Substantia nigra (tissue), 51 donors: ENCODE measurements at places on chromosomes 2 and 18.
A peak's percentile ranks its signal among the peaks of the same experiment; 100 is the strongest.

DNA sequence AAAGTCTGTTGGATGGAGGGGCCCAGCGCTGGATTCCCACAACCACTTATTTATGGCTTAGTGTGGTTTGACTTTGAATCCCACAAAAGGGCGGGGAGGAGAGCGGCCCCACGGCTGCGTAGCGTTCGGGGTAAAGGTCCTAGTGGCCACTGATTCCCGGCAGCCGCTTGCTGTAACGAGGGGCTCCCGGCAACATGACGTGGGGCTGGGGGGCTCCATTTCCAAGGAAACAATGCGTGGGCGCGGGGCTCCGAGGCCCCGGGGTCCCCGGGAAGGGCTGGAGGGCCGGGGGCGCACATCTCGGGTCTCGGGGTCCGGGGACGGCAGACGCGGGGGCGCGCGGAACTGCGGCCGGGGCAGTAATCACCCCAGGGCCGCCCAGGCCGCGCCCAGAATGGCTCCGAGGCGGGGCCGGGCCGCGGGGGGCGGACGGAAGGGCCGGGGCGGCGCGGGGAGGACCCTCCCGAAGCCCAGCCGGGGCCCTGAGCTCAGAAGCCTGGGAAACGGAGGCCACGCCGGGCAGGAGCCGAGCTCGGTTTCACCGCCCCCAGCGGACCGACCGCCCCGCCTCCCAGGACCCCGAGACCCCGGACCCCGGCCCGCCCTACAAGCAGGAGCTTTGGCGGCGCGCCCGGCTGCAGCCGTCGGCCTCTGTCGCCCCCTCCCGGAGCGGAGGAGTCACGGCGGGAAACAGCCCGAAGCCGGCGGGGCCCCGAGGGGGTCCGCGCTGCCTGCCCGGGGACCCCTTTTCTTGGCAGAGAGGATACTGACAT lies 11.9 kb upstream of the MLPH start:
- peak; percentile 18 for DNase-seq

DNA sequence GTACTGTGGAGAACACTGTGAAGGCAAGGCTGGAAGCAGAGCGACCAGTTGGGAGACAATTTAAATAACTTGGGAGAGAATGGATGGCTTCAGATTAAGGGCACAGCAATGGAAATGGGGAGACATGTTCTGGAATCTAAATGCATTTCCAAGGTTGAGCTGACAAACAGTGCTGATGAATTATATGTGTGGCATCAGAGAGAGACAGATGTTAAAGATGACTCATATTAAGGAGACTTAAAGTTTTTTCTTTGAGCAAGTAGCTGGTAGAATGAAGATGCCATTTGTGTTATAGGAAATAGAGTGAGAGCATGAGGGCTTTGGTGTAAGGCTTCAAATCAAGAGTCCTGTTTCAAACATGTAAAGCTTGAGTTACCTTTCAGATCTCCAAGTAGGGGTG lies 441.8 kb downstream of the SETBP1 start:
- DNase-seq = no peak

GRCh38 chr2:138095336-138095735 lies 131.1 kb downstream of the HNMT start:
- no peak for DNase-seq

GRCh38 chr2:67625690-67626475 lies 228.8 kb downstream of the ETAA1 start:
- DNase-seq = no peak

DNA sequence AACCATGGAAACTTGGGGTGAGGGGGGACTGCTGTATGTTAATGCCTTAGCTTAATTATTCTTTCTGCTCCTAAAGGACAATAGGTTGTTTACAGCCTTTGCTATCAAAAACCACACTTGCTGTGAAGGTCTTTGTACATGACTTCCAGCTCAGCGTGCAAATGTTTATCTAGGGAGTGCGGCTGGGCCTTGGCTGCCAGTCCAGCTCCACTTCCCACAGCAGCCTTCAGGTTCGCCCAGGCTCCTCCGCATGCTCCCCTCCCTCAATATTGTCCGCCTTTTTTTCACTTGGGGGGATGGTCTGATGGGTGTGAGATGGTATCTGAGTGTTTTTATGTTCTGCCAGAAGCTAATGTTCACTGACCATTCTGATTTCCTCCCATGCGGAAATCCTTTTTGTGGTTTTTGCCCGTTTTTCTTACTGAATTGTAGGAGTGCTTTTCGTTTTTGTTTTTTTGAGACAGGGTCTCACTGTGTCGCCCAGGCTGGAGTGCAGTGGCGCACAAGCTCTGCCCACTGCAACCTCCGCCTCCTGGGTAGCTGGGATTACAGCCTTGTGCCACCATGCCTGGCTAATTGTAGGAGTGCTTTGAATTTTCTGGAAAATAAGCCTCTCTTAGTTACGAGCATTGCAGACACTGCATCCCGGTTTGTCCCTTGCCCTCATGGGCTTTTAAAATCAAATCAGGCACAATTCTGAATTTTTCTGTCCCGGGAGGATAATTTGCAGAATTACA lies 28.8 kb downstream of the SH3BP4 start:
- no peak for DNase-seq

DNA sequence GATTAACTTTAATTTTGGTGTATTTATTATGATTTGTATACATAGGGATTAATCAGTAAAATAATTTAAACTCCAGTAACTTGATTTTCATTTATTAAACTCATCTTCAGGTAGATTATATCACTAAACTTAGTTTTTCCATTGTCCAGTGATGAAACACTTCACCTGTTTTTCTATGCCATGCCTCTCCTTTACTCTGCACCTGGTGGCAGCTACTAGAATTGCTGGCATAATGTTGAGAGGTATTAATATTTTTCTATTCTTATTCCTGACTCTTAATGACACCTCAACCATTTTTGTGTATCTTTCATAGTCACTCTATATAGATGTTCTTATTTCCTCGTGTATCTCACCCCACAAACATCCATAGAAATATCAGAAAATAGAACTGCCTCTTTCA lies 940.3 kb upstream of the CRIM1 start:
- DNase-seq = no peak

- DNase-seq = no peak
Measured at GRCh38 chr2:69704446-69704845, 37.5 kb upstream of the ANXA4 start.

GRCh38 chr2:147646818-147647468 lies 197.9 kb upstream of the ACVR2A start:
- no peak for DNase-seq

DNA sequence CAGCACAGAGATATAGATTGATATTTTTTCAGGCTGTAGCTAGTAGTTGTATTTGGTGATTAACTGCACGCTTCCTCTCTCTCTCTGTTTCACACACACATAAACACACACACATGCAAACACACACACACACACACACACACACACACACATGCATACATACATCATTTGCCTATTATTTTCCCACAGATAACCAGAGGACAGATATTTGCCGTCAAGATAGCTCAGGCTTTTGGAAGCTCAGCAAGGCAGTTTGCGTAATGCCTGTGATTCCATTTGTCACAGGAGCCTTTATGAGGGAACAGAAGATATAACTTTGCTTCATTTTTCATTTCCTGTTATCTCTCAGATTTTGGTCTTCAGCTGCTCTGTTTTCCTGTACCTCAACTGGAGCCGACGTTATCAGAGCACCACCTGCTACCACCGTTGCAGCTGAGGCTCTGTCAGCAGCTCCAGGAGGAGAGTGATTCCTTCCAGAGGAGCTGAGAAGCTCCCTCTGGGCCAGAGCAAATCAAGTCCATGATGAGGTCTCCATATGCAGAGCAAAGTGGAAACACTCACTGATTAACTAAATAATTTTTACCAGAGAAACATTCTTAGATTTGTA lies 341.9 kb upstream of the PIK3C3 start:
- no peak for DNase-seq

DNA sequence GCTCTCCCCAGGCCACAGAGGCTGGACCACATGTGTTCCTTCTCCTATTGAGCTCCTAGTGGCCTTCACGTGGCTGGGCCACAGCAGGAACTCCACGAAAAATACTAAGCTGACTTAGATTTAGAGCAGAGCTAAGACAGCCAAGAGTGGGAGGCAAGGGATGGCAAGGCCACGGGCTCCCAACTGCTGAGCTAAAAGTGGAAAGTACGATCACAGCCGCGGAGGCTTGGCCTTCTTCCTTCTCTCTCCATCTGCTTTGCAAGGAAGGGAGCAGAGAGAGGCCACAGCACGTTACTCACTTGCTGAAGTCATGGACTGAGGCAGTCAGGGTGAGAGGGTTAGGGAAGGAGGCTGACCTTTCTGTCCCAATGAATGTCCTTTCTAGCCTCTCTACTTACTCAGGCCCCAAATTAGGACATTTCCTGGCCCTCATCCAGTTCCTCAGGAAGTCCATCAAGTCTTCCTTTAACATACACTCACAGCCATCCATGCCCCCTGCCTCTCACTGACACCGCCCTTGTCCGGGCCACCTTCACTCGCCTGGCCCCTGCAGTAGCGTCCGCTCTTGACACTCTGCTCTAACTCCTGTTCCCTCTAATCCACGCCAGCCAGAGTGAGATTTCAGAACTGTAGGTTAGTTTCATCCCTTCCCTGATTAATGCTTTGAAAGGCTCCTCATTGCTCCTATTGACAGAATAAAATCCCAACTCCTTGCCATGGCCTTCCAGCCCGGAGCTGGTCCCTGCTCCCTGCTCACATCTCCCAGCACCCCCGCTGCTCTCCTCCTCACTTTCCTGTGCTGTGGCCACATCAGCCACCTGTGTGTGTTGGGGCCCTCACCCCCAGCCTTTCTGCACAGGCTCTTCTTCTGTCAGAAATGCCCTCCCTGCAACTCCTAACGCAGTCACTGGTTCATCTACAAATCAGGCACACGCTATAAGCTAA lies 204.2 kb downstream of the CYP26B1 start:
- DNase-seq = no peak

DNA sequence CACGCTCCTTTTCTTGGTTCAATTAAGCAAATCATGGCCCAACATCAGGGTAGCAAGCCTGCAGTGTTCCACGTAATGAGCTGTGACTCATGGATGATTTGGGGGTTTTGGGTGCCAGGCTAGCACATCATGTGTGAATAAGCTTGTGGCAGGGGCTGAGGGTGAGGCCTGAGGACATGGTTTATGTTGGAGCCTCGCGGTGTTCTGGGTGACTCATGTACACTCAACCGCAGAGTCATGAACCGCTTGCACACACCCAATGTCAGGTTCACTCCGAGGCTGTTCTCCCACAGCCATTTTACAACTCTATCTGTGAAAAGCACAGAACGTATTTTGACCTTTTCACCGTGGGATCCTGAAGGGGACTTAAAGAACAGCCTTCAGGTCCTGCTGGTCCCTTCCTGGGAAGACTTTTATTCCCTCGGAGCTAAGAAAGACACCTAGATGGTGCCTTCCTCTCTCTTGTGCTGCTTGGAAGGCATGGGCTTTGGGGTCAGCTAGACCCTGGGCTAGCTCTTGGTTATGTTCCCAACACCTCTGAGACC lies 139.9 kb upstream of the ZEB2 start:
- DNase-seq = no peak

DNA sequence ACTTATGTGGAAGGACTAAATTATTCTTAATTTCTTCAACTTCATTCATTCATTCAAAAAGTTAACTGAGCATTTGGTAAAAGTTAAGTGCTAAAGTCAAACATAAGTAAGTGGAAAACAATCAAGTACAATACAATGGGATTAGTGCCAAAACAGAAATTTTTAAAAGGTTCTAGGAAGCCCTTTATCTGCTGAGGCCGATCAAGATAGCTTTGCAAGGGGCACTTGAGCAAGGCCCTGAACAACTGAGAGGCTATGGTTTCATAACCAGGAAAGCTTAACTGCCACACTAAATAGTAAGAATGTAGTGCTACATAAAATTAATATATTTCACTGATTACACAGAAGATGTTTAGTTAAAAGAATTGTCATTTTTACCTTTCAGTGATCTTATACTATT lies 76.5 kb downstream of the NOL10 start:
- no peak for DNase-seq

GRCh38 chr2:219266886-219267285 lies 12.3 kb upstream of the DNAJB2 start:
- no peak for DNase-seq

GRCh38 chr2:168371273-168372019 lies 84.6 kb upstream of the CERS6 start:
- no peak for DNase-seq

DNA sequence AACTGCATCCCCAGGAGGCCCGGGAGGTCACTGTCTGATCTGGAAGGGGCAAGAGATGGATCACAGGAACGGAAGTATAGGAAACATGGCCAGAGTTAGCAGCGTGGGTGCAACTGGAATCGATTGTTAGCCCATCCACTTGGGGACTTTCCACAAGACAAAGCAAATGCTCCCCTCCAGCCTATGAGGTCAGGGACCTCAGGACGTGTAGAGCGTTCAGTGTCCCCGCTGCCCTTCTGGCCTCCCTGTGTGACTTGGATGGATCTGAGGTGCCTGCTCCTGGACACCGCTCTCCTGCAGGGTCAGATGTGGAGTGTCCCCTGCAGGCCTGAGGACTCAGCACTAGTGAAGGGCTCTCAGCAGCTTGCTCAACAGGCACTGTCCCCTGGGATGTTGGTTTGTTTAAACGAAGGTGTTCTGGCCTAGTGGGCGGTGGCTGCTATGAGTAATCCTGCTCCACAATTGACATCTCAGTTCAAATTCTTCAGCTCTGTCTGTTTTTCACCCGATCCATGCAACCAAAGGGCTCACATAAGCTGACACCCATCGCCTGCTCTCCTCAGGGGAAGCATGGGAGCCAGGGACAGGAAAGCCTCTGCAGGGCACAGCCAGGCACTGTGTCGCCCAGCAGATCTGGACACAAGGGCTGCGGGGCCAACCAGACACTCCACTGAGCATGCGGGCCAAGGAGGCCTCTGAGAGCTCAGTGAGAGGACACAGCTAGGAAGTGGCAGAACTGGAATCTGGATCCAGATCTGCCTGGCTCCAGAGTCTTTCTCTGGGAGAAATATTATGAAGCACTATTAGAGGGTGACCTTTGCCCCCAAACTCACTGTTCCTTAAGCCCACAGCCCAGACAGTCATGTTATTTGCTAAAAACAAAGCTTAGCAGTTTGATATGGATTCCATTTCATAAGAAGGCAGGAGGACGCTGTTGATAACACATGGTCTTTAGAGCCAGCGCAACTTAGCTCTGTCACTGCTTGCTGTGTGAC lies 78.5 kb downstream of the RHOB start:
- no peak for DNase-seq

- DNase-seq = no peak
Measured at GRCh38 chr2:67777010-67777409, 285.8 kb downstream of the C1D start.

GRCh38 chr2:63999049-63999448 lies 20.2 kb downstream of the VPS54 start:
- DNase-seq = no peak

GRCh38 chr2:121649596-121650314 lies 493 bp upstream of the CLASP1 start:
- DNase-seq = peak; percentile 94

DNA sequence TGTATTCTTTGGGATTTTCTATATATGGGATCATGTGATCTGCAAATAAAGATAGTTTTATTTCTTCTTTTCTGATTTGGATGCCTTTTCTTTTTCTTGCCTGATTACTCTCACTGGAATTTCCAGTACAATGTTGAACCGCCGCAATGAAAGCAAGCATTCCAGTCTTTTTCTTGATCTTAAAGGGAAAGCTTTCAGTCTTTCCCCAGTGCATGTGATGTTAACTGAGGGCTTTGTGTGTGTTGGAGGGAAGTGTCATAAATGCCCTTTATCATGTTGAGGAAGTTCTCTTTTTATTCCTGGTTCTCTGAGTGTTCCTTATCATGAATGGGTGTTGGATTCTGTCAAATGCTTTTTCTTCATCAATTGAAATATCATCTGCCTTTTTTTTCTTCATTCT lies 16.9 kb upstream of the CYBRD1 start:
- no peak for DNase-seq

- no peak for DNase-seq
Measured at GRCh38 chr2:196268538-196269338, 97.4 kb upstream of the STK17B start.

GRCh38 chr2:178271629-178272333 lies 77.5 kb downstream of the OSBPL6 start:
- peak; percentile 45 for DNase-seq
